SK-N-SH treated with all-trans-retinoic acid at 6 μM for 48 hours (cell line): ENCODE measurements at places on chromosomes 2 and 18.
A peak's percentile ranks its signal among the peaks of the same experiment; 100 is the strongest.

DNA sequence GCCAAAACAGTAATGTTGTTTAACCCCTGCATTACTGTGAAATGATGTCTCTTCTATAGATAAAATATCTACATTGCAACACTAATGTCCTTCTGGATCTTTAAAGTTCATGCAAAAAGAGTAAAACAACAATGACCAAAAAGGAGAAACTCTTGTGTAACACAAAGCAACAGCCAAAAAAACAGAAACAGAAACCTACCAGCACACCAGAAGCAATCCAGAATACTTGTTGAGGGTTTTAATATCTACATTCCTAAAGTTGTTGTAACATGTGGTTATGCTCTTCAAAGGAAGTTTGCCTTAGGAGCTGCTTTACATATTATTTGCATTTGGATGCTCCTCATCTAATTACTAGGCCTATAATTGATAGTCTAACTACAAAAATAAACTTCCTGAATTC is 157.2 kb downstream of the BABAM2 start:
- ATAC-seq = 0 out of 3 replicates have a peak, but pooled peaks have one; percentile 30

DNA sequence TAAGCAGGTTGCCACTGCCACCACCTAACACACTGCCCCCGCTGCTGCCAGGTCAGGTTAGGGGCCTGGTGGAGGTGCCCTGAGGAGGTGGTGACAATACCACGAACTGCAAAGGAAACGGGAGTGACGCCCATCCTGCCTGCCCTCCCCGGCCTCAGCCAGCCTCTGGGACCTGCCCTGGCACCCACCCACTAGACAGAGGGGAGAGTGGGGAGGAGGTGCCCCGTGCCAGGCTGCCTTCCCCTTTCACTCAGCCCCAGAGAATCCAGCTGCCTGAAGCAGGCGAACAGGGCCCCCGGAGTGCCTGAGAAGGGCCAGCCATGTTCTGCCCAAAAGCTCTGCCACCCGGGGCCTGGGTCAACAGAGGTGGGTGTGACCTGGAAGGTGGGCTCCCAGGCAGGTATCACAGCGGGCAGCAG is 44.5 kb upstream of the FOSL2 start:
- no peak for ATAC-seq

DNA sequence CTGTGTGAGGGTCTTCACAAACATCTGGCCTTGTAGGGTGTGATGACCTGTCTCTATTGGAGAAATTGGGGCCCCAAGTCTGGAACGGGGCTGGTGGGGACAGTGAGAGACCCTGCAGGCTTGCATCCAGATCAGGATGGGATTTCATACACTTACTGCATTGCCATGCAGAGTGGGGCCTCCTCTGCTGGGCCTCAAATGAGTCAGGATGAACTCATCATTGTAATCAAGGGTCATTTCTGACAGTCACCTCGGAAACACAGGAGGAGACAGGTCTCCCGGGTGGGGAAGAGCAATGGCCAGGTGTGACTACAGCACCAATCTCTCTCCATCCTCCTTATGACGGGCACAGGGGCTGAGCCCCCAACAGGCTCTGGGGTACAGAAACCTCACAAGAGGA is 48.1 kb upstream of the GALR1 start:
- no peak for ATAC-seq

GRCh38 chr18:2914881-2915240 is 68.1 kb downstream of the EMILIN2 start:
- no peak for ATAC-seq

DNA sequence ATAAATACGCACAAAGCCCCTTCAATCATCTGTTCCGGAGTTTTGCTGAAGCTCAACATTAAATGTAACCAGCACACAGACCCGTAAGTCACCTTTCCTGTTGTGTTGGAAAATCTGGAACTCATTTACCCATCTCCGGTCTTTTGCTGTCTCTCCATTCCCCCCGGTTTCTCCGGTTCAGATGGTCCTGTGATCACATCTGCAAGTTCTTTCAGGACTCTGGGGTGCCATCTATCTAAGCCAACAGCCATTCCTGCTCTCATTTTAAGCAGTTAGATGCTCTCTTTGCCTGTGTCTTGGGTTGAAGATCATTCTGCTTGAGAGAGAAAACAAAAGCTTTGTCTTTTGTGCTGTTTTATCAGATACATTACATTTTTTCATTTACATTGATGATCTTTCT is 91.7 kb upstream of the TGIF1 start:
- ATAC-seq = no peak

- no peak for ATAC-seq
Observed at GRCh38 chr2:66080127-66080526, 354.8 kb upstream of the MEIS1 start.

DNA sequence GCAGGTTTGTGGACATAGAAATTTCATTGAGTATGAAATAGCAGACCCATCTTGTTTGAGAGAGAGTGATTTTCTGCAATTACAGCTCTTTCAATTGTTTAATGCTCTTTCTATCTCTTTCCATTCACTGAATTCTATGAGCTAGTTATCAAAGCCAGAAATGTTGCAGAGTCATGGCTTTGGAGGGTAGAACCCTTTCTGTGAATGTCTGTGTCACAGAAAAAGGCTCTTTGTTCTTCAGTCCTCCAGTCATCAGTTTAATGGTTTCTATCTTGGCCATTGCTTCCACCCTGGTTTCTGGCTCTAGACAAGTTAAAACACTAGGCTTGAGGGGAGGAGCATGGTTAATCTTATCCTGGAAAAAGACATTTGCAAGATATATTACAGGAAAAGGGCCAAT is 655.0 kb downstream of the STK39 start:
- no peak for ATAC-seq

GRCh38 chr2:20578895-20579825 is 71.7 kb downstream of the HS1BP3 start:
- peak; percentile 88 for ATAC-seq

- no peak for ATAC-seq
Observed at GRCh38 chr2:198253995-198254394, 449.6 kb downstream of the PLCL1 start.

DNA sequence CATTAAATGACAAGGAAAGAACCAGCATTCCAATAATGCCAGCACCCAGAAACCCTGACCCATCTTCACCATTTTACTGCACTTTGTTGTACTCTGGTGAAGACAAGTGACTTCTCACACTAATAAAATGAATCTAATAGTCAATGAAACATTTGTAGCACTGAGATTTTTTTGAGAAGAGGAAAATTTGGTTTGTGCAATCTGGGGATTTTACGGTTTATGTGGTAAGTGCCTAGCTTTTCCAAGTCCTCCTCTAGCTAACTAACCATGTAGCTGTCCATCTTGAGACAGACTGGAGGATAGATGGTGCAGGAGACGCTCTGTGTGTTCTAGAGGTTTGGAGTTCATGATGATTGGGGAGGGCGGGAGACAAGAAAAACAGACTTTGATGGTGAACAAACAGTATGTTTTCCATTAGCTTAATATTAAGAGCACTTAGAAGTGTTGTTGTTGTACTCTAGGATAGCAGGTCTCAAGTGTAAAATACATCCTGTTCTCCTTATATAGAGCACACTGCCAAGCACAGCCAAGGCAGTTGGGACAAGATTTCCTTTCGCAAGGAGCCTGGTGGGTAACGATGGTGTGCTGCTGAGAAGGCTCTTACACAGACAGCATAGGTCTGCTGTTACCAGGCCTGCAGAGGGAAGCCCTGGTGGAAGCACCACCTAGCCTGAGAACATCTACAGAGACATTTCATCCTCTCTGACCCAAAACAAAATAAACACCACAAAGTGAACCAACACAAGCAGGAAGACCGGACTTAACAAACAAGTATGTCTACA is 83.7 kb downstream of the BCL11A start:
- ATAC-seq = no peak

- no peak for ATAC-seq
Observed at GRCh38 chr18:75810516-75810915, 383.0 kb upstream of the SMIM21 start.

GRCh38 chr2:12761104-12761503 is 44.4 kb downstream of the TRIB2 start:
- no peak for ATAC-seq

DNA sequence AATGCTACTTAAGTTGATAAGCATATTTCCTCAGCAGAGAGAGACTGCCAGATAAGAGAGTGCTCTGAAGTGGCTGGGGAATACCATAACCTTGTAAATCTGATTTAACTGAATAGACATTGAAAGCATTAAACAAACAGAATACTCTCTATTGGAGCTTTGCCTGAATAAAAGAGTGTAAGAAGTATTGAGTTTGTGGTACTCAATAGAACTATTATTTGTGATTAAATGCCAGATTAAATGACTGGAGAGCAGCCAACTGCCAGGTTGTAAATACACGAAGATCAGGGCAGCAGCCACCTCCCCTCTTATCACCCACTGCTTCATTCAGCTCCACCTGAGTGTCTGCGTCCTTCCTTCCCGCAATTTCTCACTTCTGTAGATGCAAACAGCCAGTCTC is 373.6 kb downstream of the DCDC2C start:
- no peak for ATAC-seq

DNA sequence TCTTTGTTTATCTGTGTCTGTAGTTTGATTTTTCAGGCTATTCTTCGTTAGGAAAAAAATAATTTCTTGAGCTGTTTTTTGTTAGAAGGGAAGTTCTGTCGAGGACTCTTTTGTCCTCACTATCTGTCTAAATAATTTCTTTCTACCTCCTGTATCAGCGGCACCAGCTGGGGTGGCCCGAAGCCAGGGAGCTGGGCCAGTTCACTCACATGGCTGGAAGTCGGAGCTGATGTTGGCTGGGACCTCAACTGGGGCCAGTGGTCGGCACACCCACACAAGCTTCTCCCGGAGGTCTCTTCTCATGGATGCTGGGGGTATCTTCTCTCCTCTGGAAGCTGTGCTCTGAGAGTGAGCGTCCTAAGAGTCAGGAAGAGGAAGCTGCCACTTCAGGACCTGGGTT is 8.0 kb upstream of the PDIA6 start:
- no peak for ATAC-seq

DNA sequence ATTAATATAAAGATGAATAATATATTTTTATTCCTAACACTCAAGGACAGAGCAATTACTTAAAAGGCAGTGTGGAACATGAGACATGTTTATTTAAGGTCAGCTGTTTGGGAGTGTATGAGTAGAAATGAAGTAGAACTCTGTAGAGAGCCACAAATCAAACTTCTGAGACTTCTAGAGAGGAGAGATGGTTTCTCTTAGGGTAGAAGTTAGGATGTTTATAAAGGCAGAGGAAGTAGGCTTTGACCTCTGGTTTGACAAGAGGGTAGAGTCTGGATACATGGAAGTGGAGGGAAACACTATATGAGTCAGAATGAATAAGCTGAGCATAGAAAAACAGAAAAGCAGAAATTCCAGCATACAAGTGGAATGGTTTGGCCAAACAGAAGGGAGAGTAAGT is 262.1 kb upstream of the KLHL14 start:
- no peak for ATAC-seq

GRCh38 chr2:235046589-235046988 is 94.8 kb downstream of the SH3BP4 start:
- no peak for ATAC-seq

GRCh38 chr2:199966405-199966804 is 11.0 kb downstream of the MAIP1 start:
- no peak for ATAC-seq

DNA sequence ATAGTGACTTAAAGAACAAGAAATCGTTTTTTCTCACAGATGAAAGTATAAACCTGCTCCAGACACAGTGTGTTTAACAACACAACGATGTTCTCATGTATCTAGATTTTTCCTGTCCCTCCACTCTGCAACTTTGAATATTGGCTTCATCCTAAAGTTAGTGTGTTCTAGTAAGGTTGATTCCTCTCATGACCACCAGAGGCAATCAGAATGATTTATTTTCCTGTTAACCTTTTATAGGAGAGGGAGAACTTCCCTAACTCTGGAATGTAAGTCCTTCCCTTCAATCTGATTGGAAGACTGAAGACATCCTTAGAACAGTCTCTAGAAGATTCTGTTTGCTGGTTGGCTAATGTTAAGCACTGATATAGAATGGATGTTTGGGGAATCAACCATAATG is 41.0 kb upstream of the TAF4B start:
- ATAC-seq = no peak

DNA sequence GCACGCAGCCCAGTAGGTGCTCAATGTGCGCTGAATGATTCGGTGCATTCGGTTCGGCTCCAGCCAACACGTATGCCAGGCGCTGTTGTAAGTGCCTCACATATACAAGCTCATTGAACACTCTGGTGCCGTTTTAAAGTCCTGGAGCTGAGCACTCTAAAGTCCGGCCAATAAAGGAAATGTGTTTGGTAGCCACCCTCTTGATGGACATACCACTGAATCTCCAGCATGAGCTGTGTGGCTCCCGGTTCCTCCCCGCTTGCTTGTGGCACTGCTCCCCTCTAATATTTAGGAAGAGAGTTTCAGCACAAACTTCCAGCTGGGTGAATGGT is 112.1 kb downstream of the MCFD2 start:
- no peak for ATAC-seq

- ATAC-seq = no peak
Observed at GRCh38 chr18:28002841-28003240, 174.1 kb downstream of the CDH2 start.

GRCh38 chr2:44596537-44597320 is 235.0 kb downstream of the CAMKMT start:
- no peak for ATAC-seq

- ATAC-seq = no peak
Observed at GRCh38 chr2:174356347-174356746, 21.6 kb downstream of the SP9 start.

DNA sequence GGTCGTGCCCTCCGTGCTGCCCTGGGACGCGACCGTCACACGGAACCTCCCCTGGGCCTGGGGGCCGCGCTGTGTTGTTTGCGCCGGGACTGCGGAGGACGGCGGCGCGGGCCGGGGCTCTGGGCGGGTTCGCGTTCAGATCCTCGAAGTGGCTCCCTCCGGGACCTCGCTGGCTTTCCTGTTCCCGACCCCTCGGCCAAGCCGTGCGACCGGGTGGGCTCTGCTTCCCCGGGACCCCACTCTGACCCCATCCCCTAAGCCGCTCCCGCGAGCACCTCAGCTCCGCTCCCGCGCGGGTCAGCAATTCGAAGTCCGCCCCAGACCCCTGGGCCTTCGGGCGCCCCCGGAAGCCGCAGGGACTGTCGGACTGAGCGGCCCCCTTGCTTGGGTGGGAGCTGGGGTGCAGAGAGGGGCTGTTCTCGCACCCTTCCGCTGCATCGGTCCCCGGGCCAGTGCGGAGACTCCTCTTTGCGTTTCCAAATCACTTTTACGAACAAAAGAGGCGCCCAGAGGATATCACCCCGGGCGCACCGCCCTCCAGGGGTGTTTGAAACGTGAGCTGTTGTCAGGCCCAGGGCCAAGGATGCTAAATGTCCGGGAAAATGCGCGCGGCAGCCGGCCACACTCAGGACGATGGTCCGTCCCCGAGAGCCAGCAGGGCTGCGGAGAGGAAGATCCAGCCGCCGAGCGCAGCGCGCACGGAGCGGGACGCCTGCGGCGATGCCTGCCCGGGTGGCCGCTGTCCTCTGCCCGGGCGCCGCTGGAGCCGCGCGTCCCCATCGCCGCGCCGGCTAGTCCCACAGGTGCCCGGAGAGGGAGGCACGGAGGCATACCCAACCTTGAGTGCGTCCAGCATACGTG is 73.5 kb downstream of the ZCCHC2 start:
- peak; percentile 38 for ATAC-seq

- ATAC-seq = no peak
Observed at GRCh38 chr18:48460929-48461583, 51.9 kb upstream of the ZBTB7C start.
